ENCODE measurements at places on chromosomes 13 and 19.

GRCh38 chr19:8392017-8392591 lies 1.9 kb downstream of the RAB11B start:
- no peak for DNase-seq

DNA sequence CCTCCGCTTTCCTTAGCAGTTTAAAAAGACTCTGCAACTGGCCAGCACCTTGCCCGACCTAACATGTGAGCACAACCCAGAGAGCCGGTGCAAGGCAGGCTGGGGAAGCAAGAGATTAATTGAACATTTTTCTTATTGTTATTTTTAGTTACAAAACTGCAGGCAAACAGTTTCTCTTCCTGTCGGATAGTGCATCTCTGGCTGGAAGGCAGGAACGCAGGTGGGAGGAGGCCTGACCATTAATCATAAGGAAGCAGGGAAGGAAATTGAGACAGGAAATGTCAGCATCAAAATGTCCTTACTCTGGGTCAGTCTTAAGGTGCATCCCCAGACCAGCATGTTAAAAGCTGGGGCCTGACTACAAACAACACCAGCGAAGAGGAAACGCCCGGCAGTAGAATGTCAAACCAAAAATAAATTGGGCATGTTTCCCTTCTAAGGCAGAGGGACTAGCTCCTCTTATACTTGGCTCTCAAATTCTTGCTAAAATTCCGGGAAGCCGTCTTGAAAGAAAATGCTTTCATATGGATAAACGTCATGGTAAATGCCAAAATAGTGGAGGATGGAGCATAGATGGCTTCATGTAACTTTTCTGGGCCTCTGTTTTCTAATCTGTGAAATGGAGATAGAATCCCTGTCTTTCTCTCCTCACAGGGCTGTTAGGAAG lies 226.8 kb downstream of the RAP2A start:
- no peak for DNase-seq

DNA sequence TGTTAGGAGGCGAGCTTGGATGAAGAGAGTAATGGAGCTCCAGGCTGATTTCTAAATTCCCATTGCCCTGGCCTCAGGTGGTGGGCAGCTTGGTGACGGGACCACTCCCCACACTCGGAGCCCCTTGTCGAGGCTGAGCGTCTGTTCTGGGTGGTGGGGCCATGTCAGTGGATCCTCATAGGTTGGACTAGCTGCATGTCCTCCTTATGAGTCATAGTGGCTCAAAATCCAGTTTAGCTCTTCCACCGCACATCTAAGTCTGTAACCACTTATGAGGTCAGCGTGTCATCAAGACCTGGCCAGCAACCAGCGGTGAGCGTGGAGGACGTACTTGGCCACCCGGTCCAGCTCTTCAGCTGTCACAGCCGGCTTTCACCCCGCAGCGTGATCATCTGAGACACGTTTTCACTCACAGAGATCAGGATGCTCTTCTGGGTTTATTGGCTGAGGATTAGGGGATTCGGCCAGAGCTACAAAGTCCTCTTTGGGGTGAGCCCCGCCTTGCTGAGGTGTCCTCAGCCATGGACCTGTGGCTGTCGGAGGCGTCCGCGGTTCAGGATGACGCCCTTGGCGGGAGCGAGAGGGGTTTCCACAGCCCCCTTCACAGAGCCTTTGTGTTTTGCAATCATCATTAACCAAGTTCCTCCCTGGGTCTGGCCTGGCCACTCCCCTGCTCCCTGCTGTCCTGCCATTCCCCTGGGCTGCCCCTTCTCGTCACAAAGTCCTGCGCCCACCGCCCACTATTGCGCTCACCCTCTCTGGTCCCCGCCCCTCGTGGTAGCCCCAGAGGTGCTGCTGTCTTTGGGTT lies 41.9 kb downstream of the ADPRHL1 start:
- DNase-seq: no peak

GRCh38 chr13:36356058-36356457 lies 9.9 kb upstream of the SPART start:
- DNase-seq: no peak

DNA sequence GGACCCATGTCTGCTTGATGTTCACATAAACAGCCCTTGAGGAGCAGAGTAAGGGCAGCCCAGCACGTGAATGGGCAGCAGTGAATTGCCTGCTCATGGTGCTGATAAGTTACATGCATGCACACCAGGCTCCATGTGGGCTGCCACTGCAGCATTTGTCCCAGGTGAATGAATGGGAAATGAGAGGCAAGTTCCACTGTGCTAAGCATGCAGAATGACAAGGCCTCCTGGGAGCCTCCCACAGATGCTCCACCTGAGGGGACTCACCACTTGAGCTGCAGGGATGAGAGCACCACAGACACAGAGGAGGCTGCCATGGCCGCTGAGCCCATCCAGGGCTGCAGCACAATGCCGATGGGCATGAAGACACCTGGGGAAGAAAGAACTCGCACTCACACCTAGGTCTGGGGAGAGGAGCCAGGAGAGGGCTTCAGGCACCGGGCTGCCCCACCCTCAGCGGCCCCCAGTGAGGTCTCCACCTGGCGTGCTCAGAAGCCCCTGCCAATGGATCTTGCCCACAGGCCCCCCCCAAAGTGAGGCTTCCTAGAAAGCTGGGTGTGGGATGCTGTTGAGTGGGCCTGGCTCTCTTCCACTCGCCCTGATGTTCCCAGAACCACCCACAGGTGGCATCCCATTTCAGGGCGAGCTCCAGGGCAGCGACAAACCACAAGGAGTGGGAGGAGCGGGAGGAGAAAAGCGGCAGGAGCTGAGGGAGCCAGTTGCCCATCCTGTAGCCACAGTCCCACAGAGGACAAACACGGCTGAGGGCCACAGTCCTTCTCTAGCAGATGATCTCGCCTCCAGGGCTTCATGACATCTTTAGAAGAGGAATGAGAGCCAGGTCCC lies 73.8 kb downstream of the CCDC70 start:
- DNase-seq: no peak

DNA sequence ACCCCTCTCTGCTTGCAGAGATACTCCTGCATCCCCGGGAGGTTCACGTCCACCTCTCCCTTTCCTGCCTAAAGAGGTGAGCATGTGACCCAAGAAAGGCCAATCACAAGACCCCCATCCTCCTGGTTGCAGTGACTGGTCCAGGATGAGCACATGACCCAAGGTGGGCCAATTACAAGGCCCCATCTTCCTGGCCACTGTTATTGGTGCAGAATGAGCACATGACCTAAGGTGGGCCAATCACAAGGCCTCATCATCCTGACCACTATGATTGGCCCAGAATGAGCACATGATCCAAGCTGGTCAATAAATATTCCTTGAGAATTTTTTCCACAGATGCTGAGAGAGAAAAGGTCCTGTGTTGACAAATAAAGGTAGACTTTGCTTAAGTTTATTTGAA lies 350.7 kb downstream of the EFNB2 start:
- no peak for DNase-seq

DNA sequence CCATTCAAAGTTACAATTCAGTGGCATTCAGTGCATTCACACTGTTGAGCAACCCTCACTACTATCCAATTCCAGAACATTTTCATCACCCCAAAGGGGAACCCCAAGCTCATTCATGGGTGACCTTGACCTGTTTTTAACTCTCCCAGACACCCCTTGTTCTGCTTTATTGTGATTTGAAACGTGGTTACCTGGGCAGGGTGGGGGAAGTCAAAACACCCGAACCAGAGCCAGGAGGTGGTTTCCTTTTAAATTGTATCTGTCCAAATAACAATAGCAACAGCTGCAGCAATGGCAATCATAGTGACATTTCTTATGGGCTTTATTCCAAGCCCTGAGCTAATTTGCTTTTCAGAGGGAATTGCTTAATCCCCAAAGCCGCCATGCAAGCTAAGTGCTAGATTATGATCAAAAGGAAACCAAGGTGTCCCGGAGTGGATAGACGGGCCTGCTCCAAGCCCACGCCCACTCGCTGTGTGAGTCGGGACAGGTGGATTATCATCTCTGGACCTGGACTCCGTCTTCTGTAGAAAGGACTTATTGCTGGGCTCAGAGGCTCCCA lies 6.1 kb downstream of the PTGIR start:
- peak; percentile 27 for DNase-seq

DNA sequence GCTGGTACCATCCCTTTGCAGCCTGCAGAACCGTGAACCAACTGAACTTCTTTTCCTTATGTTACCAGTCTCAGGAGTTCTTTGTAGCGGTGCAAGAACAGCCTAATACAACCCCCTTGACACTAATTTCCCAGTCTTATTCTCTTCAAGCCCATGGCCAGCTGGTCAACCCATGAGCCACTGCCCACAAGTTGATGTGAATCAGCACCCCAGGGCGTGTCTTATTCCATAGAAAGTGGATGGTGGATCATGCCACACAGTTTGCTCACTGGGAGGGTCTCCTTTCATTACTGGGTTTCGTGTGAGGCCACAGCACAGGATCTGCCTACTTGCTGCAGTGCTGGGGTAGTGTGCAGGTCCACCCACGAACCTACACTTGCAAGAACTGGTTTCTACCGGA lies 27.0 kb downstream of the TEX29 start:
- no peak for DNase-seq

GRCh38 chr13:101916108-101916774 lies 463.8 kb downstream of the ITGBL1 start:
- no peak for DNase-seq

- no peak for DNase-seq
Observed at GRCh38 chr13:74256969-74257368, 122.8 kb upstream of the KLF12 start.

GRCh38 chr13:64801768-64802167 lies 2428.4 kb downstream of the PCDH9 start:
- no peak for DNase-seq

DNA sequence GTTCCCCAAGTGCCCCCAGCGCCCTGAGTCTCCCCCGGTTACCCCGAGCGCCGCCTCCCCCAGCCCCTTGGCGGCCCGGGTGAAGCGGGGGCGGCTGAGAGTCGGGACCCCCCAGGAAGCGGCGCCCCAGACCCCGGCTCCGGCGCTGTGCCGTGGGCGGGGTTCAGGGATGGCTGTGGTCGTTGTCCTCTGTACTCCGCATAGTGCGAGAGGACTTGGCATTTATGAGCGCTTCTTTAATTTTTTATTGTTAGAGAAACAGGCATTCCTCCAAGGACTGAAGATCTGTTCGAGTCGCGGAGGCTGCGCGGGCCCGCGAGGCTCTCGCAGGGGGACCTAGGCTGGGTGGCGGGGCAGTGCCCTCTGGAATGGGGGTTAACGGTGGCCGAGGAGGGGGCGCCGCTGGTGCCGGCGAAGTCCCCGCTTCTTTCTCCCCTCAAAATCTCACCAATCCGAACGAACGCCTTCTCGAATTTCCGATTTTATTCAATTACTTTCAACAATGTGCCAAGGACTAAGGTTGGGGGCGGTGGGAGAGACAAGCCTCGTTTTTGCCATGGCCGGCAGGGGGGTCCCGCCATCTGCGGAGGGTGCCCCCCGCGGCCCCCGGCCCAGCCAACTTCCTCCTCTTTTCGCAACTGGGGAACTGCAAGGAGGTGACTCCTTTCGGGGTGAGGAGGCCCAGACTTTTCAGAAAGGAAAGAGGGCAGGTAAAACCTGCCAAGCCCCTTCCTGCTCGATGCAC lies 596 bp upstream of the GJB2 start:
- DNase-seq: no peak

DNA sequence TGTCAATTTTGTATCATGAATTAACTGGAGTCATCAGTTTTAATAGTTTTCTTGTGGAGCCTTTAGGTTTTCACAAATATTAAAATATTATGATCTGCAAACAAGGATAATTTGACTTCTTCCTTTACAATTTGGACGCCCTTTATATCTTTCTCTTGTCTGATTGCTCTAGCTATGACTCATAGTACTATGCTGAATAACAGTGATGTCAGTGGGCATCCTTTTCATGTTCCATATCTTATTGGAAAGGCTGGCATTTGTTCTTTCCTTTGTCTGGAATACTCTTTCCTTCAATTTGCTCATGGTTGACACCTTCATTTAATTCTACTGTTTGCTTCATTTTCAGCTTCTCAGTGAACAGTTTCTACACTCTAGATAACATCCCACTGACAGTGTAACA lies 1129.3 kb downstream of the SLITRK5 start:
- no peak for DNase-seq

DNA sequence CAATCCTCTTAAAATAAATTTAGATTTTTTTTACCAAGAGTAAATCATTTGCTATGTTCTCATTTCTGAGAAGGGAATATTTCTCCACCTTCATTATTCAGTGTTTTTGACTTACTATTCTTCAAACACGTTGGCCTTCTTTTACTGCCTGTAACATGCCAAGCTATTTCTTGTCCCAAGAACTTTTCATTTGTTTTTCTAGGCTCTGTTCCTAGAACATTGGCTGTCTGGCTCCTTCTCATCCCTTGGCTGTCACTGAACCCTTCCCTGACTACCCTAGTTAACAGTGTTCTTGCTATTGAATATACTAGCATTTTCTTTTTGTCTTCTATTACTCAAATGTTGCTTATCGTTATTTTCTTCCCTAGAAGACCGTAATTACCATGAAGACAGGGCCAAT lies 248.1 kb downstream of the ITGBL1 start:
- DNase-seq: no peak

DNA sequence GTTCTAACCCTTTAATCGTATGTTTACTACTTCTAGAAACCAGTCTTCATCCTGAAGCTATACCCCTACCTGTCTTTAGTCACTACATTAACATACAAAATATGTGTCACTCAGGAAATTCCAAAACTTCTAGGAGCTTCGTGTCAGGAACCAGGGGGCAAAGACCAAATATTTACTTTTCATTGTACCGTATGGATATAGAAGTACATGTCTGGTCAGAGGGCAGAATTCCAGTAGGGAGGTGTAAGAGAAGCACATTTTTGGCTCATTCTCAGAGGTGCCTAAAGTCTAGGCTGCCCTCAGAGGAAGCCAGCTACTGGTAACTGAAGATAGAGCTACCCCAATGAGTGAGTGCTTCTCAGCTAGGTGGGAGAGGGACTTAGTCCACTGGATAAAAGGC lies 320.7 kb downstream of the DIAPH3 start:
- no peak for DNase-seq

- DNase-seq: no peak
Observed at GRCh38 chr19:29384656-29385055, 141.1 kb upstream of the VSTM2B start.

- no peak for DNase-seq
Observed at GRCh38 chr13:85486663-85487062, 312.6 kb downstream of the SLITRK6 start.

GRCh38 chr13:41562083-41562482 lies 104.7 kb downstream of the RGCC start:
- DNase-seq: no peak

DNA sequence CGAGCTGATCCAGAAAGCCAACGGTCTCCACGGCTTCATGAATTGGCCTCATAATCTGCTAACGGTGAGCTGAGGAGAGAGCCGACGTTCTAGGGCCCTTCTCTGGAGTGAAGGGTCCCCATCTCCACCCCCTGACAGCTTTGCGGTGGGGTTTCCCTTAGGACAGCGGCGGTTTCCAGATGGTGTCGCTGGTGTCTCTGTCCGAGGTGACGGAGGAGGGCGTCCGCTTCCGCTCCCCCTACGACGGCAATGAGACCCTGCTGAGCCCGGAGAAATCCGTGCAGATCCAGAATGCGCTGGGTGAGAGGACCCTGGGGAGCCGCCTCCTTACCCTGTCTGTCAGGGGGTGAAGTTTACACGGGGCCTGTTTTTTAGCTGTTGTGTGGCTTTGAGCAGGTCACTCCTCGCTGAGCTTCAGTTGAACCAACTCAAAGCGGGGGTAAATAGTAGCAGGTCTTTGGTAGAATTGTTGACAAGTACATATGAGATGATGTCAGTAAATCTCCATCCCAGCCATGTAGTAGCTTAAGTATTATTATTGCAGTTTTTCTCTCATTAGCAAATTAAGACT lies 801 bp downstream of the QTRT1 start:
- no peak for DNase-seq

GRCh38 chr13:27770809-27771208 lies 21.5 kb upstream of the GSX1 start:
- peak; percentile 46 for DNase-seq
